Stimulated activated CD4-positive, alpha-beta T cell treated with anti-CD3 and anti-CD28 coated beads, Interleukin-1b, Interleukin-23, amount 100 ng/mL, for 24 hours (primary cell): ENCODE measurements at places on chromosomes 3 and 15.

GRCh38 chr15:68704496-68705021, 116.1 kb downstream of the ANP32A start:
- no peak for DNase-seq

GRCh38 chr3:168977716-168978374, 685.7 kb downstream of the MECOM start:
- DNase-seq: no peak

GRCh38 chr15:73989001-73989798, 2.9 kb downstream of the STOML1 start:
- DNase-seq: no peak

DNA sequence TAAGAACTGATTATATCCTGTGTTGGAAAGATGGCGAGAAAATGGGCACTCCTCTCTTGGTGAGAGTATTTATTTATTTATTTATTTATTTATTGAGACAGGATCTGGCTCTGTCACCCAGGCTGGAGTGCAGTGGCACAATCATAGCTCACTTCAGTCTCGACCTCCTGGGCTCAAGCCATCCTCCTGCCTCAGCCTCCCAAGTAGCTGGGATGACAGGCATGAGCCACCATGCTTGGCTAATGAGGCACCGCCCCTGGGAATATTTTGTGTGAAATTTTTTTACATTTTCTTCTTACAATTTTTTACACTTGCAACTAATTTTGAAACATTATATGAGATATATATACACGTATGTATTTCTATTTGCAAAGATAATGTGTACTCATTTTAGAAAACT, 150.5 kb upstream of the PRR20G start:
- no peak for DNase-seq

DNA sequence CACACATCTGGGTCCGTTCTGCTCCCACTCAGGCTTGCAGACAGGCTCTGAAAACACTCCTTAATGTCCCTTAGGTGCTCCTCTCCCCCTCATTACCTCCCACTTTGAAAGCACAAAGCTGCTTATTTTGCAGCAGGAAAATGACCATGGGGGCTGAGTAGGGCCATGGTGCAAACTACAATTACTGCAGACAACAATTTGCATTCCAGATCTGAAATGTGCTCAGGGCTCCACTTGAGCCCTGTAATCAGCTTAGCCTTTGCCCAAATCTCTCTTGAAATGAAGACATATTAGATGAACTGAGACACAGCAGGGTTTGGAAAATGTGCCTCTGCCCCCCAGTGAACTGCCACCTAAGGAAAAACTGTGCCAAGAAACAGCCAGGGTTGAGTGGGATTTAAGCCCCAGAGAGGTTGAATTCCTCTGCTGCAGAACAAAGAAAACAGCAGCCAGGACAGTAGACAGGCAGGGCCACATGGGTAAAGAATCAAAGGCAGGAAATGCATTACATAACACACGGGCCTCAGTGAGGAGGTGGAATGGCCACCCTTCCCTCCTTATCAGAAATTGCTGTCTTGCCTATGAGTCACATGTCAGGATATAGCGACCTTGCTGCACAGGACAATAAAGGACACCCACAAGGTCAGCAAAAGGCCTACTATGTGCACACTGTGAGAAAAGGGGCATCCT, 126.8 kb upstream of the ARHGEF3 start:
- DNase-seq: no peak

DNA sequence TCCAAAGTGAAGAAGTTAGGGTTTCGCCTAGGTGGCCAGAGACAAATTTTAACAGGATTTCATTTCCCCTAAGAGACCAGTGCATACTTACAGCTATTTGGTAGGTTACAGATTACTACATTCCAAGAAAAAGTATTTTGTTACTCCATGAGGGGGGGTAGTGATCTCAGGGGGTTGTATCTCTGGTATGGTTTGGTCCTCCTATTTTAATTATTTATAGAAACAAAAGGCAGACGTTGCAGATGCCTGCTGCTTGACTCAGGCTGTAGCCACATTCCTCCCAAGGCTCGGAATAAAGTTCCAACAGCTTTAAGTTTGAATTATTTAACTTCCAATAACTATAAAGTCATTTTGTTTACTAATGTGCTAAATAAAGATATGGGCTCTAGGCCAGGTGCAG, 1.3 kb upstream of the TRIM59 start:
- no peak for DNase-seq

- no peak for DNase-seq
Observed at GRCh38 chr3:72150634-72151412, 365.9 kb upstream of the PROK2 start.

DNA sequence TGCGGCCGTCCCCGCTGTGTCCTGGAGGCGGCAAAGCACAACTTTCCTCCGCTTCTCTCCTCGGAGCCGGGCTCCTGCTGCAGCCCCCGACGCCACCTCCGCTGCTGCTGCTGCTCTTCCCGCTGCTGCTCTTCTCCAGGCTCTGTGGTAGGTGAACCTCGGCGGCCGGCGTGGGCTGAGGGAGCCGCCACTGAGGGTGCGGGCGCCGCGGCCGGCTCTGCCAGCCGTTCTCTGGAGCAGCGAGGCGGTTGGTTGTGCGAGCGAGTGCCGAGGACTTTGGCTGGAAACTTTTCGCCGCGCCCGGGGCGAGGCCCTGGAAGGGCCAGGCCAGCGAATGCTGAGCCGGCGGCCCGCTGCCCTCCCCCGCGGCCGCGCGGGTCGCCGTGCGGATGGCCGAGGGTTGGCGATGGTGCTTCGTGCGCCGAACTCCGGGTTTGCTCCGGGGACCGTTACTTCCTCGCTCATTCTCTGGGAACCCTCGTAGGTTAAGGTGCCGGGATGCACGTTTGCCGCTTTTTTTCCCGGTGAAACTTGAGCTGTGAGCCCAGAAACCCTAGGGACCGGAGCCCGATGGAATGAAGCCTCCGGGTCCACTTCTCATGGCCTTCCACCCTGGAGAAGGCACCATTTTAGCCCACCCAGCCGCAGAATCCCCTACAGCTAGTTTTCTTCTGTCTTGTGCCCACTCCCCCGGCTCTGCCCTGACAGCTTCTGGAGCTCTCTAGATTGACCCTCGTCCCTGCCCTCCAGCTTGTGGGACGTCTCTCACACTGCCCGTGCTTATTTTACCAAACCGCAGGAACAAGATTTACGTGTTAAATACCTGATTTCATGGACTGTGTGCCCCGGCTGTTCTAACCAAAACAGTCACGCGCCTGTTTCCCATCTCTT, 660 bp downstream of the NECTIN3 start:
- DNase-seq: no peak

DNA sequence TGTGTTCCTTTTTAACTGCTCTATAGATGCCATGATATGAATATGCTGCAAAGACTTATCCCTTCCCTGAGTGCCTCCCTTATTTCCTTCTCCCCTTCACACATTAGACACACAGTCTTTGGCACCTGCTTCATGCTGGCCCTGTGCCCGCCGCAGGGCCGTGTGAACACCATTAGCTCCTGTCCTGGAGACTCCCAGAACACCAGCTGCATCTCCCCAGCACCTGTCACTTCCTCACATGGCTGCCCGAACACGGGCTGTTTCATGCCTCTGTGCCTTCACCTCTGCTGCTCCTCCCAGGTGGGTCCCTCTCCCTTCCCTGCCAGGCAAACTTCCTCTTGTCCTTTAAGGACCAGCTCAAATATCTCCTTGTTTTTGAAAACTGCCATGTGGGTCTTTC, 40.5 kb upstream of the SEC13 start:
- no peak for DNase-seq

DNA sequence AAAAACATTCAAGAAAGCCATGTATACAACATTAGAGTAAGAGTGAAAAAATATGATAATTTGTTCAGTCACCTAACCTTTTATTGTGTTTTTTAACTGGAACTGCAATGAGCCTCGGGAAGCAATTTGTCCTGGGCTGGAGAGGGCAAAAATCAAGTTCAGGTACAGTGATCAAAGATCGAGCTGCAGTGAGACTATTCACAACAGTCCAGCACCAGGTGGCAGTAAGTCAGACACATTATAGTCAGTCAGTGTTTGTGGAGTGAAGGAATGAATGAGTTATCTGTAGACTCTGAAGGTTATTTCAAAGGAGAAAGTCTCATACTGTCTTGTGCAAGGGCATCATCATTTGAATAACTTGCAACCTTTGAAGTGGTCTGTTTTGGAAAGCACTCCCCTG, 116.6 kb downstream of the CHDH start:
- no peak for DNase-seq

- no peak for DNase-seq
Observed at GRCh38 chr3:114609973-114610630, 316.3 kb downstream of the TIGIT start.

DNA sequence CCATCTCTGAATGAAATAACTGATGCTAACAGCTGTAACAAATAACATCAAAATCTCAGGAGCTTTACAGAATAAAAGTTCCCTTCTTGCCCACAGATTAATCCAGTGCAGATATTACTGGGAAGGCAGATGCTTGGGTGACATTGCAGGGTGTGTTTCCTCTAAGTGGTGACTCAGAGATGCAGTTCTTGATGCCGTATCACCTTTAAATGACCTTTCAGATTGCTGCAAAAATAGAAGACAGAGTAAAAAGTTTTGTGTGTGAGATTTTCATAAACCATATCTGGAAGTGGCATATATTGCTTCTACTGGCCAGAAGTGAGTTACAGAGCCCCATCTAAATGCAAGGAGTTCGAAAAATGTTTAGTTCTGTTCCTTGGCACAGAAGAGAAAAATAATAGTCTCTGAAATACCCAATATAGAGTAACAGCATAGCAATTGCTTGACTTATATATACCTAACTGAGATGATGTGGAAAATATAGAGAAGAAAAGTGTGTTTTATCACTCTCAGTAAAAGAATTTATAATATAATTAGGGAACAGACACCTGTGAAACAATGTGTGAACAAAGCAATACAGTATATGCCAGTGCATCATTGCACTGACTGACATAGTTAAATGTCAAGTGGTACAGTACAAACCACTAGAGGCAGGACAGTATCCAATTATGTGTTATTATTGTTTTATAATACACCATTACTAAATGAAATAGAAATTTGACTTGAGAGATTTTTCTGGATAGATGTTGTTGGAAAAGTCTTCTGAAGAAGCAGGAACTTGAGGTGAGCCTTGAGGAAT, 430.7 kb upstream of the CBLB start:
- no peak for DNase-seq

DNA sequence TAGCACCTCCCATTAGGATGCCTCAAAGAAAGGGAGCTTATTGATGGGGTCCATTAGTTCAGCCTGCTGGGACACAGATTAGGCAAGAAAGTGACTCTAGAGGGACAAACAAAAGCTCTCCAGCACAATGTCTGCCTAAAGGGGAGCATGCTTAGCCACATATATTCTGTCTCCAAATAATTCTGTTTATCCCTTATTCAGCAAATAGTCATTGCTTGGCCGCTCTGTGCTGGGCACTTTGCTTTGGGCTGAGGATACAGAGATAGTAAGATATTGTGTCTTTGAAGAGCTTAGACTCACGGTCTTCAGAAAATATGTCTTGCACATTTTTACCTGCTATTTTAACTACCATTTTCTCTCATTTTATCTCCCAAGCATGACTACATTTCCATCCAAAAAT, 159.8 kb downstream of the SYNPR start:
- no peak for DNase-seq

GRCh38 chr15:87634361-87634760, 622.2 kb downstream of the NTRK3 start:
- DNase-seq: no peak

DNA sequence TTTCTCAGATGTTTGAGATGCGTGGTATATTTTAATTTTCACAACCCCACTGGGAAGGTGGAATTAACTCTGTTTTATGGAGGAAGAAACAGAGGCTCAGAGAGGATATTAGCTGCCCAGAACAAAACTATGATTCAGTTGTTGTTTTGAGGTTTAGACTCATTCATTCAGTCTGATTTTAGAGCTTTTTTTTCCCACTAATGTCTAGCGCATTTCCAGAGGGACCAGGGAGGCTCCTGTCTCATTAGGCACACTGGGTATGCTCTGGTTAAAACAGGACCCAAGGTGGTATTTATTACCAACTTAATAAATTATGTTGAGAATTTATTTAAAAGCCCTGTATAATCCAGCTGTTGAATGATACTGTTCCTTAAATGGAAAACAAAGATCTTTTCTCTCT, 272.0 kb upstream of the RGMA start:
- no peak for DNase-seq
